Testis (tissue), 5 donors: ENCODE measurements at places on chromosomes 7 and 10. TPM values are rescaled to one million over a fixed set of nuclear protein-coding genes. Genes with fewer than 3 reads are reported as not detected.

DNA sequence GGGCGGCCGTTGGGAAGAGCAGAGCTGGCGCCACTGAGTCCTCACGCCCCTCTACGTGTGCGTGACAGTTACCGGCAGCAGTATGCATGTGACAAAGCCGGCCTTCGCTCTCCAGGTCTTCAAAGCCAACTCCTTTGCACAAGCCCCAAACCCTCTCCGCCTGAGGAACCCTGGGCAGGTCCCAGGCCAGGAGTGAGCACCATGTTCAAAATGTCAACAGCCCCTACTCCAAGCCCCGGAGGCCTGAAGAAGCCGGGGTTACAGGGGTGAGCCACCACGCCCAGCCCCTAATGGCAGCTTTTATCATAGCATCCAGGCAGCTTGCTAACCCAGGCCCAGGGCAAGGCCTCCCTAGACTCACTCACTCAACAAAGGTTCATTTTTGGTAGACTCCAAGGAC lies 70.8 kb downstream of the OAT start:
- H3K36me3 ChIP-seq = no peaks in the 10 kb centered on the region
- H3K4me3 ChIP-seq = no peak overlapping the region
- no peaks in the 10 kb centered on the region for H3K4me1 ChIP-seq
- DNase-seq = no peak
- H3K27me3 ChIP-seq = no peaks in the 10 kb centered on the region
- H3K27ac ChIP-seq = no peak overlapping the region

DNA sequence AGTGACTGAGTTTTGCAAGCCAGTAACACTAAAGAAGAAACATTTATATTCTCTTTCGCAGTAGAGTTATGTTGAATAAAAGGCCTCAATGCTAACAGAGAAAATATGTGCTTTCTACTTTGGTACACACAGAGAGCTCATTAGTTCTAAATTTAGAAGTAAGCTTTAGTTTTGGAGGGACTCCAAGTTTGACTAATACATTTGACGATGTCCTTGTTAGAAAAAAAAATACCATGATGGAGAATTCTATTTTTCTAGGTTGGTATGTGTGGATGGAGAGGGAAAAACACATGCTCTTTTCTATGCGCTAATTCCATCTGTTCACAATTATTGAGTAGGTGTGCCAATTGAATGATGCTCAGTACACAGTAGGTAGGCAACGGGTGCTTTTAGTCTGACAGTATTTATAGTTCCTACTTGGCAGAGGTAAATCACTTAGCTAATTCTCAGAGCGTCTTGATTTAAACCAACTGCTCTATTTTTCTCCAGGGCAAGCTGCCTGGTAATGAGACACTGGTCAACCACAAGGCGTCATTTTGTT lies 327.2 kb upstream of the AKR1E2 start:
- no peaks in the 10 kb centered on the region for H3K27me3 ChIP-seq
- peak overlapping the region; percentile 62 for H3K27ac ChIP-seq
- no peak overlapping the region for H3K4me3 ChIP-seq
- H3K4me1 ChIP-seq = peaks cover 13% of the 10 kb centered on the region
- DNase-seq = no peak

DNA sequence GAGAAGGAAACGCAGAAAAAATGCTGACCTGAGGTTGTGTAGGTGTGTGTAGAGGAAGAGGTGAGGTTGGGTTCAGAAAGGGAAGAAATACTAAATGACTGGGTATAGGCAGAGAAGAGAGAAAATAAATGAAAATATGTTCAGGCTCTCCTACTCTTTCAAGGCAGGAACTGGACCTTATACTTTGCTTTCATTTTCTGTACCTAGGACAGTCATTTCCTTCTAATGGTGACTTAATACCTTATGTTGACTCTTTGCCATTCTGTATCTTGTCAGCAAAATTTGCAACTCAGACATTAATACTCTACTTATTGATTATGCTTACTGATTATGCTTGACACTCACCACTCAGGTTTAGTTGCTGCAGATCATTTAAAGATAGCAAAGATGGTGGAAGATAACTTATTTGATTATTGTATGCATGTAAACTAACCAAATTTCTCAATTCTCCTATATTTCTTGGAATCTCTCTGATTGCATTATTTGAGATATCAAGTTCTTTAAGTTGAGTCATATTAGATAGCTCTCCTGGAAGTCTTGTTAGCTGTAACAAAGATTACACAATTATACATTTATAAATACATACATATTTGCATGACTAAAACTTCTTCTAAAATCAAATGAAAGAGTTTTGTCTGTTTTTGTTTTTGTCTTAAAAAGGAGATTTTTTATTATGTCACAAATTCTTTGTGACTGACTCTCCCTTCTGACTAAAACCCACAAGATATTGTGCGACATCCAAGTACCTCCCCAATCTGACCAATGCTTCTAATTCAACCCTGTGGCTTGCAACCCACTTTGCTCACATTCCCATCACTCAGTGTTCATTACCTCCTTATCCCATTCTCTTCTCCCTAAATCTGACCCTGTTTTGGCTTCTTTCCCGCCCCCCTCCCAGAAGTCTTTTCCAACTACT lies 20.0 kb downstream of the LRRD1 start:
- no peak overlapping the region for H3K4me3 ChIP-seq
- no peak overlapping the region for H3K27ac ChIP-seq
- no peaks in the 10 kb centered on the region for H3K27me3 ChIP-seq
- no peaks in the 10 kb centered on the region for H3K4me1 ChIP-seq
- no peaks in the 10 kb centered on the region for H3K36me3 ChIP-seq
- no peak for DNase-seq

GRCh38 chr10:49164559-49165188 lies 23.5 kb downstream of the TMEM273 start:
- no peak overlapping the region for H3K4me3 ChIP-seq
- no peak overlapping the region for H3K27ac ChIP-seq
- H3K36me3 ChIP-seq = no peaks in the 10 kb centered on the region
- peak; percentile 63 for DNase-seq
- H3K27me3 ChIP-seq = no peaks in the 10 kb centered on the region
- no peaks in the 10 kb centered on the region for H3K4me1 ChIP-seq

GRCh38 chr10:19623321-19623720 lies 192.9 kb upstream of the PLXDC2 start:
- H3K4me3 ChIP-seq = no peak overlapping the region
- H3K36me3 ChIP-seq = no peaks in the 10 kb centered on the region
- no peak for DNase-seq
- no peaks in the 10 kb centered on the region for H3K4me1 ChIP-seq
- H3K27me3 ChIP-seq = no peaks in the 10 kb centered on the region

- H3K27me3 ChIP-seq = no peaks in the 10 kb centered on the region
- H3K36me3 ChIP-seq = no peaks in the 10 kb centered on the region
- DNase-seq = no peak
These were observed 236.5 kb downstream of the RELN start for GRCh38 chr7:103752995-103753394.

DNA sequence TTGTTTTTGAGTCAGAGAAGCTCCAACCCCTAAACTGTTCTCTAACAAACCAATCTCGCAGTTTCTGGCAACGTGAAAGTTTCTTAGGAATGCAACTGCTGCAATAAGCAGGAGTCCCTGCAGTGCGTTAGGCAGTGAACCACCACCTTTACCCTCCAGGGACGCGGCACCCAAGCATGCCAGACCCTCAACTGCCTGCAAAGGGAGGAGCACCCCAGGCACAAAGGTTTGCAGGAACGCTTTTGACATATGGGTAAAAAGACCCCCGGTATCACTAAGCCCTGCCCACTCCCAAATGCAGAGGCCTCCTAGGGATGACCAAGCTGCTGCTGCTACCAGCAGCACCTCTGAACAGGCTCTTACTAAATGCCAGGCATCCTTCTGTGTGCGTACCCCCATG lies 4.7 kb downstream of the TBRG4 start:
- H3K36me3 ChIP-seq = no peaks in the 10 kb centered on the region
- peaks cover 12% of the 10 kb centered on the region for H3K4me1 ChIP-seq
- H3K4me3 ChIP-seq = no peak overlapping the region
- no peak overlapping the region for H3K27ac ChIP-seq
- DNase-seq = no peak

DNA sequence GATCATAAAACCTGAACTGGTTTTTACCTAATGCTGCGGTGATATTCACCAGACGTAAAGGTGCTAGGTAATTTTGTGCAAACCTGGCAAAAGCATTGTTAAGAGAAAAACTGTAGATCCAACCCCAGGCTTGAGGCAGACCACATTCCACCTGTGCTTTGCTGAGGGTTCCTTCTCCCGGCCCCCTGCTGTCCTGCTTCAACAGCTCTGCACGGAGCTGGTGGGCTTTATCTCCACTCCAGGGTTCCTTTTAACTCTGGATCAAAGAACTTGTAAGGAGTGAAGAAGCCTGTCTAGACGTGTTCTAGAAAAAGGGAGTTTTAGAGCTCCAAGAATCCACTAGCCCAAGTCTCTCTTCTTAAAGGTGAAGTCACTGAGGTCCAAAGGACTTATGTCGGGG lies 87.5 kb upstream of the NMT2 start:
- H3K27me3 ChIP-seq = no peaks in the 10 kb centered on the region
- no peak for DNase-seq
- no peaks in the 10 kb centered on the region for H3K36me3 ChIP-seq
- no peak overlapping the region for H3K27ac ChIP-seq

DNA sequence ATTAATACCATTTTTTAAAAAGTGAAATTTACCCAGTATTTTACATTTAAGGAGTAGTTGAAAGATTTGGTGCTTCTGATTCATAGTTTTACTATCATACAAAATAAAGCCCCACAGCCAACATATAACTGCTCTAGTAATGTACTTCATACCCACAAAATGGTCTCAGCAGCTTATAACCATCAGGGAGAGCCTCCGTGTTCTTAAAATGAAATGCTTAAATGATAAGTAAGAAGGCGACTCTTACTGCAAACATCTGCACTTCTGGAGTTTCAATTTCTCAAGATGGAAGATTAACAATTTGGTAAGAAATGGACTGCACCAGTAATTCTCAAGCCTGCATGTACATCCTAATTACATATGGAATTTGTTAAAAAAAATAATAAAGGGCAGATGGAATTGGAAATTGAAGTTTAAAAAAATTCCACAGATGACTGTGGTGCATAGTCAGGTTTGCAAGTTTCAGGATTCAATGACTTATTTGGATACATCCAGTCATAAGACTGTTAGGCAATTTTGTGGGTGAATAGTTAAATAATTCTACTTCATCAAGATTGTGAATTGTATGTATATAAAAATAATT lies 461.0 kb downstream of the KIF20B start:
- H3K36me3 ChIP-seq = no peaks in the 10 kb centered on the region
- H3K27me3 ChIP-seq = no peaks in the 10 kb centered on the region
- H3K4me1 ChIP-seq = no peaks in the 10 kb centered on the region
- no peak for DNase-seq

- no peaks in the 10 kb centered on the region for H3K36me3 ChIP-seq
- H3K27ac ChIP-seq = no peak overlapping the region
- no peaks in the 10 kb centered on the region for H3K4me1 ChIP-seq
- no peak for DNase-seq
- no peak overlapping the region for H3K4me3 ChIP-seq
These were observed 19.3 kb upstream of the ACHE start for GRCh38 chr7:100914879-100915447.

GRCh38 chr10:49292565-49293207 lies 6.3 kb upstream of the C10orf71 start:
- no peaks in the 10 kb centered on the region for H3K4me1 ChIP-seq
- no peaks in the 10 kb centered on the region for H3K36me3 ChIP-seq
- no peak for DNase-seq
- no peak overlapping the region for H3K4me3 ChIP-seq
- H3K27me3 ChIP-seq = no peaks in the 10 kb centered on the region

The AGBL3 gene
- total RNA-seq = 21.6 TPM

The KDM7A gene
- 33.6 TPM for total RNA-seq

The RFC2 gene
- 15.2 TPM for total RNA-seq

The TNS3 gene
- 60.0 TPM for total RNA-seq

The SH2D4B gene
- total RNA-seq = 0.55 TPM

The DPP6 gene
- 78.3 TPM for total RNA-seq

The CRPPA gene
- 3.7 TPM for total RNA-seq

The LEP gene
- total RNA-seq = 0.31 TPM
